Kidney capillary endothelial cell (primary cell): ENCODE measurements at places on chromosomes 7 and 10.

DNA sequence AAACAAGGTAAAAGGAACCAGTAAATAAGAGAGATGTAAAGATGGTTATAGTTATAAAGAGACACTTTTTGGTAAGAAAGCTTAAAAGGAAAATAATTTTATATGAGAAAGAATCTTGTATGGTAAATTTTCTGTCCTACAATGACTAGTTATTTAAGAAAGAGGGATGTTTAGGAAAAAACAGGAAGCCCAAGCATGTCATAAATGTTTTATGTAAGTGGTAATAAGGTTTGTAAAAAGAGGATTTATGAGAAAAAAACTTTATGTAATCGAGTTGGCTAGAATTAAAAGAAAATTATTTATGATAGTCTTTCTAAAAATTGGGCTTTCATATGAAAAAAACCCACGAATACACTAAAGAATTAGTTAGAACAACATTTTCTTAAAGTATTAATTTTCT is 34.2 kb upstream of the CREB3L2 start:
- no peak for DNase-seq

- no peak for DNase-seq
Measured at GRCh38 chr7:40463446-40463845, 328.6 kb downstream of the SUGCT start.

DNA sequence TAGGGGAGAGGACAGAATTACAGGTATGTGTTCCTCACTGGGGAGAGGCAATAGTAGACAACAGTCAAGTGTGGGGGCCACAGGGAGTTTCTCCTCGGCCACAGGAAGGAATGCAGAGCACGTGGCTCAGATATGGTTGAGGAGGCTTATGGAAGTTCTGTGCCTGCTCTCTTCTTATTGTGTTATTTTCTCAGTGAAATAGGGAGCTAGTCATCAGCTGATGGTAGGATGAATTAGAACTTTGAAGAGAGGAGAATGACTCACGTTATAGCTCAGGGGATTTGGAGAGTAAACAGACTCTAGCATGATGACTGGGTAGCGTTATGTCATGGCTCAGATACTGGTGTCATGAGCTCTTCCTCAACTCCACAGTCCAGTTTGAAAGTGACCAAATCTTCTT is 308.3 kb upstream of the IGFBP3 start:
- no peak for DNase-seq

GRCh38 chr10:8407501-8408021 is 353.1 kb downstream of the GATA3 start:
- no peak for DNase-seq

DNA sequence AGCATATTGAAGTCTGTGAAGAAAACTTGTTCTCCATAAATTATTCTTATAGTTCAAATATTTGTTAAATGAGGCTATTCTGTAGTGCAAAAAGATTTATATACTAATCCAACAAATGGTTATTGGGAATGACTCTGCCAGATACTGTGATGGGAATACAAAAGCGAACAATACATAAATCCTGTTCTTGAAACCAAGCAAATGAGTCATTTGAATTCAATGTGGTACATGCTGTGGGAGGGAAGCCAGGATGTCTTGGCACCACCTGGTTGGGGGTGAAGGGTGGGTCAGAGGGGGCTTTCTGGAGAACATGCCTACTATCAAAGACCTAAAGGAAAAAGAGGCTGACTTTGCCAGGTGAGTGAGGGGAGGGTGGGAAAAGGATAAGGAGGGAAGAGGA is 594.2 kb downstream of the CALN1 start:
- no peak for DNase-seq

- peak; percentile 68 for DNase-seq
Measured at GRCh38 chr7:26685606-26686005, 178.8 kb downstream of the SKAP2 start.

- DNase-seq, result no peak
Measured at GRCh38 chr7:93574646-93575554, at the start of gene CALCR. Gene CALCR, minus strand, starts transcription at chr7:93574724. Its CDS starts 87,743 bp downstream, at chr7:93486981.

- no peak for DNase-seq
Measured at GRCh38 chr10:129373231-129373630, 93.8 kb upstream of the MGMT start.

GRCh38 chr10:132643709-132644526 is 106.3 kb downstream of the INPP5A start:
- no peak for DNase-seq

- peak; percentile 90 for DNase-seq
Measured at GRCh38 chr10:4825868-4826791, at the start of gene AKR1E2. Gene AKR1E2, plus strand, starts transcription at chr10:4826207. Its CDS starts 118 bp downstream, at chr10:4826325.

DNA sequence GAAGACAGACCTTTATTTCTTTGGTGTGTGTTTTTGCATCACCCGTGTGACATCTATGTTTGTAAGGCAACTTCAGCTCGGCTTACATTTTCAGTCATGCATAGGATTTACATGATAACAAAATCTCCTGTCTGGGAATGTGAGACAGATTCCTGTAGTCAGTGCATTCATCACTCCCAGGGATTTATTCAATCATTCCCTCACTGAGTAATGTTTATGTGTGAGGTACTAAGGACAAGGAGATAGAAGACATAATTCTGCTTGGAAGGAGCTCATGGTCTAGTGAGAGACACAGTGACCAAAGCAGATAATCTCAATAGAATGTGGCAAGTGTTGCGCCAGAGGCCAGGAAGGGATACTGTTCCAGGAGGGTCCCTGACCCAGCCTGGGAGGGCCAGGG is 35.2 kb upstream of the BMPER start:
- no peak for DNase-seq

DNA sequence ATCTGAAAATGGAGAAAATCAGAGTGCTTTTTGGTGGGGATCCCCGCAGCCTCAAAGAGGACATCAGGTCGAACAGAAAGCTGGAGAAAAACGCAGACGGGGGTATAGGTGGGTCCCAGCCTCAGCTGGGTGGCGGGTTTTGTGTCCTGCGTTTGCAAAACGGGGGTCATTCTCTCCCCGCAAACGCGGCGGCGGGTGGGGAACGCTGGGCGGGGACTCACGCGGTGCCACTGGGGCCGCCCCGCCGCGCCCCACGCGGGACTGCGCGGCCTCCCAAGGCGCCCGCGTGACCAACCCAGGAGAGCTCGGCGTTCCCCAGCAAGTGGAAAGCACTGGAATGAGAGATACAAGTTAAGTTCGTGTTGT is 806 bp upstream of the VIPR2 start:
- no peak for DNase-seq

DNA sequence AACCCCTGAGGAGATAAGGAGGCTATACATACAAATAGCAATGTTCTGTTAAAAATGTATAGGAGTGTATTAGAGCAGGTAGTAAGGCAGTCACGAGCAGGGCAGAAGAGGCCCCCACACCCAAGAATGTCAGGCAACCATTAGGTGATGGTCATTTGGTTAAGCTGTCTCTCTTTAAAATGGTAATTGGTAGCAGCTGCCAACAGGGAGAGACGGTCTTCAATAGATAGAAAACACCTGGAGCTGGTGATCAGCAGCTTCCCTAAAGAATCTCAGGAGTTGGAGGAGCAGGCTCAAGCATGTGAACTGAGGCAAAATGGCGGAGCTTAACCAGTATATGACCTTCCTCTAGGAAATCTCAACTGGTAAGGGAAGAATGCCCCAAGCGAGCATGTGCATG is 26.4 kb upstream of the HTR5A start:
- no peak for DNase-seq

- DNase-seq, result peak; percentile 26
Measured at GRCh38 chr7:6172910-6173295, 99.5 kb downstream of the CYTH3 start.

- no peak for DNase-seq
Measured at GRCh38 chr10:86287966-86288579, 78.5 kb downstream of the GRID1 start.

GRCh38 chr10:63539994-63540393 is 18.8 kb downstream of the REEP3 start:
- no peak for DNase-seq

- DNase-seq, result no peak
Measured at GRCh38 chr7:148598351-148598750, 7.8 kb downstream of the C7orf33 start.

DNA sequence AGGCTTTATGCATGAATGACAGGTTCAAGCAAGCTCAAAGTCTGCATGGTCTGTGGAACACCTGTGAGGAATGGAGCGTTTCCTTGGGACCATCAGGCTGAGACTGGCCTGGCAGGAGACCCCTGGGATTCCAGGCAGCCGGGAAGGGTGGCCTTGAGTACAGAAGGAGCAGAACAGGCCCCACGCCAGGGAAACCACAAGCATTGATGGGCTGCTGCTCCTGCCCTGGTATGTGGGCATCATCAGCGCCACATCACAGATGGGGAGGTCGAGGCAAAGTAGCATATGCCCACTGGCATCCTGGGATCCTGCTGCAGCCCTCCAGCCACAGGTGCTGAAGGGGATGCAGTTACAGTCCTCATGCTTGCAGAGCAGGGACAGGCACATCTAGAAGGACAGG is 40.9 kb downstream of the ANTXRL start:
- no peak for DNase-seq

GRCh38 chr7:116122972-116123595 is 87.3 kb upstream of the TES start:
- peak; percentile 65 for DNase-seq

- DNase-seq, result no peak
Measured at GRCh38 chr7:142018154-142018553, 22.5 kb downstream of the MGAM start.
